ENCODE measurements at places on chromosomes 3 and 15.
A peak's percentile ranks its signal among the peaks of the same experiment; 100 is the strongest.

- DNase-seq, result no peak
Observed at GRCh38 chr3:189573004-189573403, 58.2 kb upstream of the TP63 start.

DNA sequence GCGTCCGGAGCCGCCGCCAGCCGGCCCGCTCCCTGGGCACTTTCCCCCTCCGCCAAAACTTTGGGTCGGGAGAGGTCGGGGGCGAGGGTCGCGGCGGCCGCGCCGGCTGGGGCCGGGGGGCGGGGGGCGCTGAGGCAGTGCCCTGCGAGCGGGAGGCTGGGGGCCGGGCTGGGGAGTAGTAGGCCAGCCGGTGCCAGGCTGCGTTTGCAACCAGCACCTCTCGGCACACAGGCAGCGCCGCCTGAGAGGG is 452 bp downstream of the BBX start:
- no peak for DNase-seq

- DNase-seq, result no peak
Observed at GRCh38 chr3:58351920-58352319, 19.2 kb downstream of the PXK start.

DNA sequence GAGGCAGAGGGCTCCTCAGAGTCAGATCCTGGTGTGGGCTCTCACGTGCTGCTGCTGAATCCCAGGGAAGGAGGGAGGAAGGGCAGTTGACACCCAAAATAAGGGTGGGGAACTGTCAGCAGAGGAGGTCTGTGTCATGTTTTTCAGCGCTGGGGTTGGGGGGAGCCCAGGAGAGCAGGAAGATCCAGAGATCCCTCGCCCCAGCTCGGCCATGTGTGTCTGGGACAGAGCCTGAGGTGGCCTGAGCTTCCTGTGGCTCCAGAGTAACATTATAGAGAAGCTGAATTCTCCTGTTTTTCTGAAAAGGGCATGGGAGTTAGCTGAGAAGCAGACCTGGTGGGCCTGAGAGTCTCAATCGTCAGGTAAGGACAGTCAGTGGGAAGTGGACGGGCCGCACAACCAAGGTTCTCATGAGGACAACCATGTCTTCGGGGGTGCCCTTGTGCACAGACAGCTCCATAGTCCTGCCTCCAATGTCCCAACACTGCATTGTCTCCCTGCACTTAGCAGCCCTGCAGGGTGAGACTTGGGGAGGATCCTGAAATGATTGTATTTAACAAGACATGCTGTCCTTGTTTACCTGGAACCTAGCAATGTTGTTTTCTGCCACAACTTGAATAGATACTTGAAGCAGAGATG is 18.4 kb downstream of the UMPS start:
- no peak for DNase-seq

- DNase-seq, result peak; percentile 82
Observed at GRCh38 chr15:31265871-31266711, 60.5 kb upstream of the KLF13 start.

DNA sequence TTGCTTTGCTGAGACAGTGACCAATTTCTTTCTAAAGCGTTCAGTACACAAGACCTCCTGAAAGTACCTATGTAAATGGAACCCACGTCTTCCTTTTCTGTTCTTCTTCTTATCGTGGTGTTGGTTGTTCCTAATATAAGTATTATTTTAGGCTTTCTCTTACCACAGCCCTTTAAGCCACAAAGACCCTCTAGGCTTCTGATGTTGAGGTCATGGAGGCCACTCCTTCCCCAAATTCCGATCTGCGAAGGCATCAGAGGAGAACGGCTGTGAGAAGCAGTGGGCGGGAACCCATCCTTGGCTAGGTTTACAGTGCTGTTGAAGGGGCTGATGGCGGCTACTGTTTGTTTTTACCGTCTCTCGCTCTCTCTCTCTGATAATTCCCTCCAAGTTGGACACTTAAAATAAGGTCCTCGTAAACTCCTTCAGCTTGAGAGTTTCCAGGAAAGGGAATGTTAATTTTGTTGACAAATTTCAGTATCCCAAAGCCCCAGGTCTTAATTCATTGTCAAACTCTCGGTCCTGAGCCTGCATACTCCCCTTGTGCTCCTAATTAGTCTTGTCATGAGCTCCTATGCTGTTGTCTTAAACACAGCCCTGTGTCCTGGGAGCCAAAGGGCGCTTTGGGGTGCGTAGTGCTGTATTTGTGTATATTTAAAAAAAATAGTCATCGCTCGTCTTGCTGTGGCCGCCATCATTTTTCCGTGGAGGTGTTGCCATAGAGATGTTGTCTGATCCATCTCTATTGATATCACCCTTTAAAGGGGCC is 178.8 kb downstream of the OPA1 start:
- no peak for DNase-seq

DNA sequence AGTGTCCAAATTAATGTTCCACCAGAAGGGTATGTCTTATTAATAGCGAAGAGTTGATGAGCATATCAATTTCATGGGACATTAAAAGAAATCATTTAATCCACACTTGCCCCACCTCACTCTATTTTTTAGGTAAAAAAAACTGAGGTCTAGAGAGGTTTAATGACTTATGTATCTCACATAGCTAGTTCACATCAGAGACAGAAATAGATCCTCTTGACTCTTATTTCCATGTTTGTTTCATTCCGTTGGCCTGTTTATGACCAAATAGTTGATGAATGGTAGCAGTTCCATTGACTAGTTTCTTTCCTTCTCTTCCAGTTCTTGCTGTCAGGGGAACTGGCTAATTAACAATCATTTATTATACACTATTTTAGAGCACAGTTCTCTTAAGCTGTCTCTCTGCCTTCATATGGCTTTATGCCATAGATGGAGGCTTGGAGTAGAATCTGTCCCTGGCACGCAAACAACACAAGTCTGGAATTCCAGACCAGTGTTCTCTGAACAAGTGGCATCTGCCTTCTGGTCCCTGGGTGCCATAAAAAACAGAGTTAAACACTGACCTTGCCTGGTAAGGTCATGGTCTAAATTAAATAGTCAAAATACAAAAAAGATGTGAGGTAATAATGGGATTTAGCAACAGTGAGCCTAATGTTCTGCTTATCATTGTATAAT is 220.0 kb upstream of the CGNL1 start:
- DNase-seq, result no peak

- peak; percentile 56 for DNase-seq
Observed at GRCh38 chr3:13654330-13655060, 105.6 kb downstream of the FBLN2 start.

GRCh38 chr3:46348823-46349482 is 5.0 kb upstream of the CCR2 start:
- no peak for DNase-seq

DNA sequence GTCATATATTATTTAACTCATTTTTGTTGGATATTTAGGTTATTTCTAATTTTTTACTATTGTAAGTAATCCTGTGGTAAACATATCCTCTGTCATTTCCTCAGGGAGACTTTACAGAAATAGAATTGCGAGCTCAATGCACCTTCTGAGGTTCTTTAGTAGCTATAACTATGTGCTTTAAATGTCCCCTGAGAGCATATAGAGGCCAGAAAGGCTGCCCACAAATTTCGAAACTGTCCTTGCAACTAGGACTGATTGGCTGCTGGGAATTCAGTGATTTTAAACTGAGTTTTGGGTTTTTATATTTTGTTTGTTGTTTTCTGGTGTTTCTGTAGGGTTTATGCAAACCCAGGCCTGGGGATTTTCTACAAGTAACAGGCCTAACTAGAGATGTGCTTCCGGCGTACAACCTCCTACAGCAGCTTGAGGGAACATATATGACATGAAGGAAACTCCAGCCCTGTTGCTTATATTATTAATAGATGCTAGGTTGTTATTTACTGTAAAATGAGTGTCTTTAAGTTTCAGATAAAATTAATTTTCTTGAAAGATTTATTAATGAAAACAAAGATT is 29.1 kb upstream of the P4HTM start:
- no peak for DNase-seq

GRCh38 chr15:90003736-90004135 is 2.6 kb downstream of the ZNF710 start:
- no peak for DNase-seq

Data from T-cell (primary cell).